ENCODE measurements at places on chromosomes 2 and 18.

DNA sequence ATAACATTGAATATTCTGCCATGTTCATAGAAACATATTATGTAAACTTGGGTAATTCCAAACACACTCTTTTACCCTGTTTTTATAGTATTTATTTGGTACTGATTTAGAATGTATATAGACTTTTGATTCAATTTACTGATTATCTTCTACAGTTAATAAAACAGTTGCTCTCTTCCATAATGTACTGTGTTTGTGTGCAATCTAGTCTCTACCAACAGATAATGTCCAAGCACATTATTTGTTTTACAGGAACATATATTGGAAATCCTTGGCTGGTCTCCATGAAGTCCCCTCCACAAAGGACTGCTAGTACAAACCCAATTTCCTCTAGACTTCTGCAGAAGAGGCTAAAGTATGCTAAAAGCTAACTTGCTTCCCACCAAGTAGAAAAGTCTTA is 386.6 kb downstream of the RND3 start:
- no peaks in the 10 kb centered on the region for H3K27me3 ChIP-seq
- DNase-seq: no peak
- H3K36me3 ChIP-seq: no peaks in the 10 kb centered on the region
- H3K4me1 ChIP-seq: no peaks in the 10 kb centered on the region
- H3K4me3 ChIP-seq: no peak overlapping the region

DNA sequence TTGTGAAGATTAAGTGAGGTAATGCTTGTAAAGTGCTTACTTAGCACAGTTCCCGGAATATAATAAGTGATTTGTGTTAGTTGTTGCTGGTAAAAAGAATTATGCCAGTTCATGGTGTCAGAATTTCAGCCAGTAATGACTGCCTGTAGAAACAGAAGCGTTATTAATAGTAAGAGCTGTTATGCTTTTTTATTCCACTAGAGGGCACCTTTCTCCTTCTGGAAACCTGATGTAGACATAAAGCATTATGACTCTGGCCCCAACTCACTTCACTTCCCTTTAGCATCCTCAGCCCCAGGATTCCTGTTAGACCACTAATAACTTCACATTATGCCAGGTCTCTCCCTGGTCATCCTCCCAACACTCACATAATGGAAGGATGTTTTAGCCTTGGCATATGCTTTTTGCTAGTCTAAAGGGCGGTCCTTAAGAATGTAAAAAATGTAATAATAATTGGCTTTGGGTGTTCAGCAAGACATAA is 34.9 kb downstream of the C18orf54 start:
- no peak overlapping the region for H3K27ac ChIP-seq
- H3K27me3 ChIP-seq: no peaks in the 10 kb centered on the region
- H3K4me3 ChIP-seq: no peak overlapping the region
- H3K4me1 ChIP-seq: peaks cover 1% of the 10 kb centered on the region

DNA sequence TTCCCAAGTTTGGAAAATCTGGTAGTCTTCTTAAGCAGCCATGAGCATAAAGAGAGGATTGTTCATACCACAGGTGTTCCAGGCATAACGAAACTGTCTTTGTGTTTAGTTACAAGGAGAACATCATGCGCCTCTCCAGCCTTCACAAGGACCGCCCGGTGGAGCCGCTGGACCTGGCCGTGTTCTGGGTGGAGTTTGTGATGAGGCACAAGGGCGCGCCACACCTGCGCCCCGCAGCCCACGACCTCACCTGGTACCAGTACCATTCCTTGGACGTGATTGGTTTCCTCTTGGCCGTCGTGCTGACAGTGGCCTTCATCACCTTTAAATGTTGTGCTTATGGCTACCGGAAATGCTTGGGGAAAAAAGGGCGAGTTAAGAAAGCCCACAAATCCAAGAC is 6.0 kb upstream of the MROH2A start:
- no peak overlapping the region for H3K27ac ChIP-seq
- H3K4me3 ChIP-seq: no peak overlapping the region
- no peaks in the 10 kb centered on the region for H3K27me3 ChIP-seq
- peaks cover 2% of the 10 kb centered on the region for H3K4me1 ChIP-seq

GRCh38 chr2:46091004-46091403 is 206.2 kb upstream of the EPAS1 start:
- H3K27ac ChIP-seq: no peak overlapping the region
- peaks cover 2% of the 10 kb centered on the region for H3K4me1 ChIP-seq
- no peak overlapping the region for H3K4me3 ChIP-seq
- H3K27me3 ChIP-seq: no peaks in the 10 kb centered on the region
- DNase-seq: peak; percentile 46
- peaks cover 1% of the 10 kb centered on the region for H3K36me3 ChIP-seq

DNA sequence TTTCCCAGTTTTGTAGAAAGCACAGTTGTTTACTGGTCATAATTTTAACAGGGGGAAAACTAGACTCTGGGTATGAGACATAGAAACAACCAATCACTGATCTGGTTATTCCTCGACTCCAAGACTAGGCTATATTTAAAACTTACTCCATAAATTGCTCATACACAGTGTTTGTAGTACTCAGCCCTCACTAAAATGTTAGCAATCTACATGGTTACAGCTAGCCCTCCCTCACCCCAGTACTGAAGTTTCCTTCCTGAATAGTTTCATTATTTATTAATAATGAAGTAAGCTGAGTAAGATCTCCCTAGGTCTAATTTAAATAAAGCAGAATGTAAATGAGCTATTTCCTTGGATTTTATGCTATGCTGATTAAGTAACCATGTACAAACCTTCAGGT is 275.1 kb downstream of the CDH20 start:
- H3K27ac ChIP-seq: no peak overlapping the region
- no peak overlapping the region for H3K4me3 ChIP-seq
- DNase-seq: no peak
- H3K27me3 ChIP-seq: no peaks in the 10 kb centered on the region

DNA sequence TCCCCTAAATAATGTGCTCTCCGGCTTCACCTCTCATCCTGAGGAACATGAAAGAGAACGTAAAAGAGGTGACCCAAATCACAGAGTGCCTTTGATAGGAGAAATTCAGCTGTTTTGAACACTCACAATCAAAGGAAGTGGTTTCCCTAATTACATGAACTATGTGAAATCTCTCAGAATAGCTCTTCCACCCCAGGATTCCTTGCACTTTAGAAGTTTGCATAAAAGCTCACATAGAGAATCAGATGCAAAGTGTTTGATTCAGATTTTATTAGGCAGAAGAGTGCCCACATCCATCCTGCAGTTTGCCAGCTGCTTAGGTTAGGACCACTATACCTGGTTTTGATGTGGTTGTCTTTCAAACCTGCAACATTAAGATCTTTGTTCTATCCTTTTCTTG is 61.0 kb downstream of the MAP3K20 start:
- H3K4me3 ChIP-seq: no peak overlapping the region
- no peak for DNase-seq
- H3K4me1 ChIP-seq: no peaks in the 10 kb centered on the region
- H3K27ac ChIP-seq: no peak overlapping the region

GRCh38 chr2:45184606-45185005 is 175.4 kb upstream of the SIX2 start:
- no peaks in the 10 kb centered on the region for H3K4me1 ChIP-seq
- H3K27me3 ChIP-seq: no peaks in the 10 kb centered on the region
- no peak overlapping the region for H3K4me3 ChIP-seq

GRCh38 chr2:18483896-18484295 is 76.6 kb downstream of the RDH14 start:
- H3K36me3 ChIP-seq: no peaks in the 10 kb centered on the region
- H3K27me3 ChIP-seq: no peaks in the 10 kb centered on the region
- H3K27ac ChIP-seq: no peak overlapping the region

DNA sequence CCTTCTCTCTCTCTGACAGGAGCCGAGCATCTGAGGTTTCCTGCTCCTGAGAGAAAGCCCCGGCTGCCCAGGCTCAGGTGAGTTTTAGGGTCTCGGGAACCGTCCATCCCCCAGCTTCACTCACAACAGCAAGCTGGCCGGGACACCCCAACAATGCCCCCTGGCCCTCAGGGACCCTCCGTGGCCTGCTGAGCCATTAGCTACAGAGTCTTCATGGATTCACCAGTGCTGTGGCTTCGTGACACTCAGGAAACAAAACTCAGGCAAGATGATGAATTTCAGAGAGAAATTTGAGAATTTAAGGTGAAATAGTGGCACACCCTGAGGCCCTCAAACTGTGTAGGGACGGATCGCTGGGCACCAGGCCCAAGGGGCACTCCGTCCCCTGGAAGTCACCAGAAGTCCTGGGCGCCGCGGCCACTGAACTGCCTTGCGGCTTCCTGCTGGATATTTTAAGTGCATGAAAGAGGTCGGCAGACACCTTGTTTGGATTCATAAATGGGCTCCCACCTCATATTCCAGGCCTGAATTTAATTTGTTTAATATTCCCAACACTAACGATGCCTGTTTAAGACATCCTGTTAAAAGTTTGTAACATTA is 368.3 kb upstream of the SALL3 start:
- no peaks in the 10 kb centered on the region for H3K4me1 ChIP-seq
- no peaks in the 10 kb centered on the region for H3K36me3 ChIP-seq
- H3K27me3 ChIP-seq: no peaks in the 10 kb centered on the region
- no peak overlapping the region for H3K27ac ChIP-seq

- no peak overlapping the region for H3K27ac ChIP-seq
- H3K4me1 ChIP-seq: peaks cover 2% of the 10 kb centered on the region
- H3K36me3 ChIP-seq: no peaks in the 10 kb centered on the region
- DNase-seq: no peak
- no peaks in the 10 kb centered on the region for H3K27me3 ChIP-seq
Measured at GRCh38 chr18:424071-424661, 76.3 kb downstream of the COLEC12 start.

- no peak overlapping the region for H3K4me3 ChIP-seq
- H3K27me3 ChIP-seq: no peaks in the 10 kb centered on the region
- H3K36me3 ChIP-seq: peaks cover 3% of the 10 kb centered on the region
- H3K4me1 ChIP-seq: no peaks in the 10 kb centered on the region
- no peak for DNase-seq
- H3K27ac ChIP-seq: no peak overlapping the region
Measured at GRCh38 chr18:9824474-9824832, 61.3 kb upstream of the TXNDC2 start.
